ENCODE measurements at places on chromosomes 2 and 18.

DNA sequence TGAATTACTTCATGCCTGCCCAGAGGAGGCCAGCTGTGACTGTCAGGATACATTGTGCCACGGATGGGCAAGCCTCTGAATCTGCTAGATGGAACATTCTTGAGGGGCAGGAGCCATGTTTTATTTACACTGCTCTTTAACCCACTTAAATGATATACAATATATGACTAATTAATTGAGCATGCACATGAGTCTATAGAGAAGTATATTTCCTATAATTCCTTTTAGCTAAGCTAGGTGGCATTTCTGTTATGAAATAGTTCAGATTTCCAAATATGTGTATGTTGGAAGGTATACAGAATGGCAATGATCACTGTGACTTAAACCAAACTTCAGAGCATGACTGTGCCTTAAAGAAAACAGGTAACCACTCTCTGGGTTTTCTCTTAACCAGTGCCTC lies 131.7 kb downstream of the RAB3GAP1 start:
- no peak for DNase-seq

DNA sequence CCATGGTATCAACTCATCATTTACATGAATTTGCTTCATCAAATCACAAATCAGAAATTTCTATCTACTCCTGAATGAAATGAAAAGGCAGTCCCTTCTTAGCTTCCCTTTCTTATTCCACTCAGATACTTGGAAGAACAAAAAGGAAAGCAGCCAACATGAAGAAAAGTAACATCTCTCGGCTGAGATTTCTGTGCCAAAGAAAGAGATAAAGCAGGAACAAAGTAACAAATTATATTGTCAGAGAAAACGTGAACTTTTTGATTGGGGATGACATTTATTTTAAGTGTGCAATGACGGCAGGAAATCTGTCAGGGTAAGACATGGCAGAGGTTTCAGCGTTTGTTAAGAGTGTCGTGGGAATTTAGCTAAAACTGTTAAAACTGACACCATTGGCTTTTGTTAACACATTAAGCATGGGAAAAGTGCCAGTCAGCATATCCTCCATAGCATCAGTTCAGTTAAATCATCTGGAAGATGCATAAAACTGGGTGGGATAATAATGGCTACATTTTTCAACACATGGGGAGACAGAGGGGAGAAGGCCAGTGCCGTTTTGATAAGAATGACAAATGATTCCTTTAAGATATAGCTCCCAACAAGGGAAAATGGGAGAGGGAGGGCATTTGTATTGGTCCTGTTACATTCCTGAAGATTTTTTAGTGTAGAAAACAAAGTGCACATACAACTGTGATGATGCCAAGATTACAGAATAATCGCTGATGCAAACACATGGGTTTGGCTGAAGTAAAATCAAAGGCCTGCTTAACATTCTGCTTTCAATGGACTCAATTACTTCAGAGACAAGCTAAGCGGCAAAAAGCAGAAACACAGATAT lies 211.6 kb downstream of the ZNF521 start:
- DNase-seq: no peak

DNA sequence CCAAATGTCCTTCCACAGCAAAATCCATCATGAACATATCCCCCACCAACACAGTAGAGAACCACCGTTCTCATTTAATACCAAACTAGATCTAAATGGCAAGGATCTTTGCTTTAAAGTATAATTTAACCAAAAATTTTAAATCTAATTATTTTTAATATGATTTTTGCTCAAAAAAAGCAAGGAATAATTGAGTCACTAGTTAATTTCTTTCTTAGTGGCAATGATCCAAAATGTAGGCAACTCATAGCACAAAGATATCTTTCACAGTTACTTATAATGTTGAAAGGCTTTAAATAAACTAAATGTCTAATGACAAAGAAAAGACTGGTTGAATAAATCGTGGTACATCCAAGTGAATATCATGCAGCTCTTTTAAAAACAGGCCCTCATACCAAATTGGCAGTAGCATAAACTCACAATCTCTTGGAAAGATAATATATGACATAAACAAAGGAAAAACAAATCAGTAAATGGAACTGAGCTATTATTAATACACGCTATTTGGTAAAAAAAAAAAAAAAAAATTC lies 20.3 kb downstream of the PTPN2 start:
- no peak for DNase-seq

- DNase-seq: no peak
Observed at GRCh38 chr18:60404486-60405085, 32.0 kb upstream of the MC4R start.
